ENCODE measurements at places on chromosomes 5 and 9. TPM values are rescaled to one million over a fixed set of nuclear protein-coding genes. Genes with fewer than 3 reads are reported as not detected.

DNA sequence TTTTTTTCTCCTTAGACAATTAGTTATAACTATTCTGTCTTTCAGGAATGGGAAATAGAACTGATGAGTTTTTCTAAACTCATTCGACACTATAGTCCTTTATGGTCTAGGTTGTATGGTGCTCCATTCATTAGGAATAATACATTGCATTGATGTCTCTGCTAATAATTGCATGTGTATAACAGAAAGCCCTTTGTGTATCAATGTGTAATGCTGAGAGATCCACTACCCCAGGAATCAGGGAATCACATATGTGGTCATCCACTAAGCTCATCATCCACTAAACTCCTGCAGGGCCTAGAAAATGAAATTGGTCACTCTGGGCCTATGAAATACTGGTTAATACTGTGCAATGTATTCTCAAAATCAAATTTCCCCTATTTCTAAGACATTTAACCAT, 242.0 kb upstream of the CDH18 start:
- H3K4me3 ChIP-seq: no peak overlapping the region
- no peaks in the 10 kb centered on the region for H3K4me1 ChIP-seq
- peaks cover 6% of the 10 kb centered on the region for H3K27me3 ChIP-seq
- no peaks in the 10 kb centered on the region for H3K36me3 ChIP-seq
- no peak overlapping the region for H3K27ac ChIP-seq
- no peak for DNase-seq

Gene OGN
- total RNA-seq: not detected

DNA sequence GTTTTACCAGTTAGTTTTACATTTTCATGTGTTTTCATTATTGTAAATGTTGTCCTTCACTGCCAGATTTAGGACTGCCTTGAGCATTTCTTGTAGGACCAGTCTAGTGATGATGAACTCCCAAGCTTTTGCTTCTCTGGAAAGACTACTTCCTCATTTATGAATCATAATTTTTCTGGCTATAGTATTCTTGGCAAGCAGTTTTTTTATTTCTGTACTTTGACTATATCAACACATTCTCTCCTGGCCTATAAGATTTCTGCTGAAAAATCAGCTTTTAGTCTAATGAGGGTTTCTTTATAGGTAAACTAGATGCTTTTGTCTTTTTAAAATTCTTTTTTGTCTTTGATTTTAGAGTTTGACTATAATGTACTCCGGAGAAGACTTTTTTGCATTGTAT, 256.8 kb upstream of the GRAMD2B start:
- DNase-seq: no peak
- H3K4me1 ChIP-seq: no peaks in the 10 kb centered on the region
- H3K27me3 ChIP-seq: no peaks in the 10 kb centered on the region
- H3K36me3 ChIP-seq: no peaks in the 10 kb centered on the region
- no peak overlapping the region for H3K27ac ChIP-seq
- no peak overlapping the region for H3K4me3 ChIP-seq

Gene PDCD1LG2
- not detected for total RNA-seq

DNA sequence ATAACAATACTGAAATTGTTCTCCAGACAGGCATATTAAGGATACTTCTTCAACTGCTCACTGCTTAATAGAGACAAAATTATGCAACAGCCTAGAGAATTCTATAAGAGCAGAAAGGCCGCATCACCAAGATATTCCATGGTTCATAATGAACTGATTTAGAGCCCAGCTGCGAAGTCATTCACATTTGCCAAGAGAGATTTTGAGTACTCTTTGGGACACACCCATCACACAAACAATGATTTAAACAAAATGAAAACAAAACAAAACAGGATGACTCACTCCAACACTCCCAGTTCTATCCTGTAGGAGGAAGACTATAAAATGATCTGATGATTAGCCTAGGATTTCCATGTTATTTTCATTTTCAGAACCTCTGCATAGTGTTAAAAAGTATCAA, 145.7 kb upstream of the GNA14 start:
- H3K27ac ChIP-seq: no peak overlapping the region
- no peak for DNase-seq
- no peaks in the 10 kb centered on the region for H3K4me1 ChIP-seq
- H3K4me3 ChIP-seq: no peak overlapping the region
- H3K36me3 ChIP-seq: peaks cover 31% of the 10 kb centered on the region
